ENCODE measurements at places on chromosomes 7 and 10. TPM values are rescaled to one million over a fixed set of nuclear protein-coding genes. Genes with fewer than 3 reads are reported as not detected.

ZNF37A gene
- total RNA-seq = 11.9 TPM

FAM25C gene
- total RNA-seq = not detected

SPDYE16 gene
- total RNA-seq = not detected

CYP26A1 gene
- total RNA-seq = not detected

NKX2-3 gene
- 0.25 TPM for total RNA-seq

DNAJB9 gene
- 24.1 TPM for total RNA-seq

LRMDA gene
- total RNA-seq = 0.95 TPM

FOXI2 gene
- total RNA-seq = not detected

COL17A1 gene
- total RNA-seq = not detected

Measured in NCI-H460 (cell line).